Kidney capillary endothelial cell (primary cell): ENCODE measurements at places on chromosomes 2 and 18.
A peak's percentile ranks its signal among the peaks of the same experiment; 100 is the strongest.

GRCh38 chr2:227973241-227973640, 101.8 kb downstream of the DAW1 start:
- no peak for DNase-seq

DNA sequence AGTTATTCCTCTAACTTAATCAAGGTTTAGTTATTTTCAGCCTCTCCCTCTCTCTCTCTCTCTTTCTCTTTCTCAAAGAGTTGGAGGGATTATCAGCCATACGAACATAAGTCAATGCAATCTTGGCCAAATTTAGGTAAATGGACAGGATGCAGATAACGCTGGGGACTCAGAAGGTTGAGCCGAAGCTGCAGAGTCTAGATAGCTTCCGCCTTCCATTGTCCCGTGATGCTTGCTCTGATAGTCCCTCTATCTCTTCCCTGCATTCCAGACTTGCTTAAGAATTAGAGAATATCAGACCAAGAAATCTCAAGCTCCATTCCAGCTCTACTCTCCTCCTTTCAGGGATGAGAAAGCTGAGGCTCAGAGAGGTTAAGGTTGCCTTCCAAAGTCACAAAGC, 502.8 kb upstream of the TNP1 start:
- DNase-seq = no peak

- DNase-seq = no peak
Observed at GRCh38 chr2:28558158-28558820, 62.4 kb downstream of the PLB1 start.

DNA sequence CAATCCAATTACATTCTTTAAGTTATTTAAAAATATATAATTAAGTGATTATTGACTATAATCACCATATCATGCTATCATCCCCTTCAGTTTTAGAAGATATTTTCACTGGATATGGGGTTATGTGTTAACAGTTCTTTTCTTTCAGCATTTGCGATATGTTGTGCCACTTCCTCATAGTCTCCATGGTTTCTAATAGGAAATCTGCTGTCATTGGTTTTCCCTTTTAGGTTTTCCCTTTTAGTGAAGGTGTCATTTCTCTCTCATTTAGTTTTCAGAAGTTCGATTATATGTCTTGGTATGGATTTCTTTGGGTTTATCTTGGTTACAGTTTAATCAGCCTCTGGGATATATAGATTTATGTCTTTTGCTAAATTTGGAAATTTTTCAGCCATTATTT, 34.8 kb upstream of the EPG5 start:
- DNase-seq = no peak

GRCh38 chr2:143745060-143745459, 615.8 kb downstream of the ARHGAP15 start:
- no peak for DNase-seq

DNA sequence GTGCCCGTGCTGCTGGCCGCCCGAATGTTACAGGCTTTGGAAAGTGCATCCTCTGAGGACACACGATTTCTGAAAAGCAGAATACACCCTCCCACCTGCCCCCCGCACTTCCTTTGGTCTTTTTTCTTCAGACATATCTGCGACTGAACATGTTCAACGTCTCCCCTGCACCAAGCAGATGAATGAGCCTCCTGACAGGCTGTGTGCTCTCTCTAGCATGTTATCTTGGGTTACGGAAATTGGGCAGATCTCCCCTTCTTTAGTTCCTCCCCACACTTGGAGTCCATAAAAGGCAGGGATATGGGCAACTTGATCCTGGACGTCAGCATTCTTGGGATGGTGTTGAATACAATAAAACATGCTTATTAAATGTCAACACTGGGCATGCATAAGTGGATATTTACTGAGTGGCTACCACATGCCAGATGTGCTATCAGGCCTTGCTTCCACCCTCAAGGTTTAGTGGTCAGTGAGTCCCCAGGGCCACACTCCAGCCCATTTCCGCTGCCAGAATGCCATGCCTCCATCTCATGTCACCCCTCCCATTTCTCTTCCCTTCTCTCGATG, 130.4 kb downstream of the TRIM43 start:
- no peak for DNase-seq

DNA sequence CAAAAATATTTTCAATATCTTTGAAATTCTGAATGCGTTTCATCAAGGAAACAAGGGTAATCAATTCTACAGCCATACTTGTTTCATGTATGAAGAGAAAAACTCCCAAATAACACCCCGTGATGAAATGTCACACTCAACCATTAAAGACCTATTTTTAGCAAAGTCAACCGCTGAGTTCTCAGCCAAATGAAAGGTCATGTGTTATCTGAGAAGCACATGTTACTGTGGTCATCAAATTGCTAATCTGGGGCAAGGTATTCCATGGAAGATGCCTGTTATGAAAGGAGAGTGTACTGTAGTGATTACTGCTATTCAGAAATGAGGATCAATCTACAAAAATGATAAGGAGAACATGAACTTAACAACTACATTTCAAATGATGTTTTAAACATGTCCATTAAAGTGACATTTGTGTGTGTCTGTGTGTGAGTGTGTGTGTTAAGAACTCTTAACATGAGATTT, 126.7 kb downstream of the BCL2 start:
- DNase-seq = no peak

DNA sequence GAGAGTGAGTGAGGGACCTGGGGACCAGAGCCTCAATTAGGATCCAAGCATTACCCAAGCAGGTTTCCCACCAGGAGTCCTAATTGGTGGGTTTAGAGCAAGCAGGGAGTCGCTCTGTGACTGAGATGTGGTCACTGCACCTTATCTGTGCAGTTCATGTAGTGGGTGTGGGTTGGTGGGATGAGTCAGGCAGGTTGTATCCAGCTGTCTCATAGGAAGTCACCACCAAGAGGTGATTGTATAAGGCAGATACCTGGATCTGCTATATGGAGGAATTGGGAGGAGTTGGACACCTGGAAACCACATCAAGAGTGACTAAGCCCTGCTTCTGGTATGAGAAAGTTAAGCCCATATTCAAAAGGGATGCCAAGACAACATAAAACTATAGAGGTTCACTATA, 106.8 kb downstream of the ARHGAP28 start:
- no peak for DNase-seq

DNA sequence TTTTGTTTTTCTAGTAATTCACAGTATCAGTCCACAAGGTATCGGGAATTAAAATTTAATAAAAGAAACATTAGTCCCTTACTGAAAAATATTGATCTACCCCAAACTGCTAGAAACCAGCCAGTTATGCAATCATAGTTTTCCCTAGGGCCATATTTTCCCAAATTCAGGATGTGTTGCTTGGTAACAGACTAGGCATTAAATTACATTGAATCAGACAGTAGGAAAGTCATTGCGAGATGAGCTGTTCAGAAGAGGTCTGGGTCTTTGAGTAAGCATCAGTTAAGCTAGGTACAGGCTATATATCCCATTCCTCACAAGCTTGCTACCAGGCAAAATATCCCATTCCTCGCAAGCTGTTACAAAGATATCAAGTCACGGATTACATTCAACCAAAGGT, 123.0 kb upstream of the CCDC150 start:
- no peak for DNase-seq

- no peak for DNase-seq
Observed at GRCh38 chr2:31413862-31414550, 536 bp downstream of the XDH start.

- no peak for DNase-seq
Observed at GRCh38 chr2:50116096-50117010, 915.6 kb downstream of the NRXN1 start.

GRCh38 chr18:52422985-52423601, 83.1 kb downstream of the DCC start:
- DNase-seq = no peak

- no peak for DNase-seq
Observed at GRCh38 chr2:176072292-176072669, 11.5 kb downstream of the EVX2 start.

DNA sequence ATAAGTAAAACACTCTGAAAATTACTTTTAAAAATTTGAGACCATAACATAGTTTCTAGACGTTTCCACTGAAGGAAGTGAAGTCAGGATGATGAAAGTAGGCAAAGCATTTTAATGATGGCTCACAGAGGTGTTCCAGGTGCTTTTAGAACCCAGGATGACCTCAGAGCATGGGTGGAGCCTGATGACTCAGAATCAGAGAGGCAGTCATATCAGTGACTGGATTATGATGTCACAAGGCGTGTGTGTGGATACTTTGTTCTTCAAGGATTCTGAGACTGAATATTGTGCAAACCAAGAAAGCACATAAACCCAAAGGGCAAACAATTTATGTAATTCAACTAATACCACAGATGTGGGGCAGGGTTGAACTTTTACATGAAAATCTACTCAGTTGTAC, 208.0 kb upstream of the FBXO11 start:
- DNase-seq = no peak

- DNase-seq = no peak
Observed at GRCh38 chr2:65615602-65616001, 183.2 kb upstream of the SPRED2 start.

GRCh38 chr18:34709750-34710441, at the start of gene DTNA:
Gene DTNA, plus strand, starts transcription at chr18:34710298. Its CDS starts 45,679 bp downstream, at chr18:34755977.
- peak; percentile 68 for DNase-seq

DNA sequence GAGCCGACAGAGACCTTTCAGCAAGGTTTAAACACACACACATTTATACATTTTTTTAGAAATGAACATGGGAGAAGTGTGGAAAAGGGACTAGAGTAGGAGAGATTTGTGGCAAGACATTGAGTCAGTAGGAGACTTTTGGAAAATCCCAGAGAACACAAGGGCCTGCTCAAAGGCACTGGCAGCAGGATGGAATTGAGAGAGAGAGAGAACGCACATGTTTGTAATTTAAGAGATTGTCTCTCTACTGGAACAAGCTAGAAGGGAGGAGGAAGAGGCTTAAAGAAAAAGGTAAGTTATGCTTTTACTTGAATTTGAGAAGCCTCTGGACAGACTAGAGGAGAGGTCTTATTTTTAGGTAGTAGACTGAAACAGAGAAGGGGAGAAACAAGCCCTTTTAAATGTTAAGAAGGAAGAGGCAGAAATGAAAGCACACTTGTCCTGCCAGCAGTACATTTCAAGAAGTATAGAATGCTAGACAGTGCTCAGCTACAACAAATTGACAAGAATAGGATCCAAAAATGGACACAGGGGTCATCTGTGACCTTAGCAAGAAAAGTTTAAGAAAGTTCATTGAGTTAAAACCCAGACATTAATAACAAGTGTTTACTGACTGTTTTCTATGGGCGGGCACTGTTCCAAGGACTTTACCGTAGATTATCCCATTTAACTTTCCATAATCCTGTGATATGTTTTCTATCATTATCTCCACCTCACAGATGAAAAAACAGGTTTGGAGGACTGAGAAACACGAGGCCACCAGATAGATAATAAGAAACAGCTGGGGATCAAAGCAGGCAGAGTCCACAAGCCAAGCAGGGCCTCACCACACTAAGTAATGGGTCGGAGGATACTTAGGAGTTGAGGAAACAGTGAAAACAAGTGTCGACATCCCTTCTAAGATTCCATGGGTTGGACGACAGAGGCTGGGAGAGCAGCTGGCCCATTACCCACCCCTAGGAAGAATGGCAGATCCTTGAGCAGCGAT, 306.5 kb upstream of the NRP2 start:
- DNase-seq = no peak

DNA sequence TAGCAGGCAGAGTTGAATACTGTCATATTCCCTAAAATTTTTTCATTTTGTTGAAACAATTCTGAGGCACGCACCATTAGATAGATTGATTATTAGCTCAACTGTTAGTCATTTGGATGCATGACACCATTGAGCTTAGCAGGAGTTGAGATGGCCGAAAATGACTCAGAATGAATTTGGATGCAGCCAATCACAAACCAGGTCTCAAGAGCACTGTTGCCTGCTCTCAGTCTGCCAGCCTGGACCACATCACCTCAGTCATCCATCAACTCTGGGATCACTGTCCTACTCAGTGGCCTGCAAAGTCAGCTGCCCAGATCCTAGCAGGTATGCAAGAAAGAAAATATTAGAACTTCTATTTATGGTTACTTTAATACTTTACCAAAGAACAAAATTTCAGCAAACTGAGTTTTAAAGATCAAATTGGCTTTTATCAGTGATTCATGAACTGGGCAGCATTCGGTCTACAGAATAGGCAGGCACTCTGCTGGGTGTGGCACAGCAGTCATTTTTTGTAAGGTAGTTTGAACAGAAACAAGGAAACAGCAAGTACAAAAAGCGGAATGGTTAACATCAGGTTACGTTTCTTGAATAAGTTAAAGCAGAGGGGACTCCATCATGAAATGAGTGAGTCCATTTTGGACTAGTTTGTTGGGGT, 152.7 kb upstream of the ARHGAP28 start:
- no peak for DNase-seq

- DNase-seq = no peak
Observed at GRCh38 chr2:155054712-155055111, 356.2 kb downstream of the KCNJ3 start.

GRCh38 chr2:69305712-69306392, 81.2 kb downstream of the GFPT1 start:
- no peak for DNase-seq

DNA sequence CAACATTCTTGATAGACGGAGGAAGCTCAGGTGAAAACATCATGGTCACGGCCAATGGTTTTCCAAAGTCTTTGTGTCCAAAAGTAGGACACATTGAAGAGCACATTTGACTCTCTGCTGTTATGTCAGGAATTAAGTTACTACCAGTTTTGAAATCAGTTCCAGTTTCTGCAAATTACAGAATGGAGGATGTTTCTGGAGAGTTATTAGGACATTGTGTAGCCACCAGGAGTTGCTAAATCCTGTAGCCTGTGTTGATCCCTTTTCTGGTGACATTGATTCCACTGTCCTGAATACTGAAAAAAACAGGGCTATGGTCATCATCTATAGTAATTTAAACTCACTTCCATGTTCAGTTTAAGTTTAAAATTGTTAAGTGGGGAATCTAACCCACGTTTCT, 15.3 kb downstream of the UPP2 start:
- DNase-seq = no peak

- DNase-seq = no peak
Observed at GRCh38 chr2:217099561-217099960, 239.7 kb upstream of the TNP1 start.

DNA sequence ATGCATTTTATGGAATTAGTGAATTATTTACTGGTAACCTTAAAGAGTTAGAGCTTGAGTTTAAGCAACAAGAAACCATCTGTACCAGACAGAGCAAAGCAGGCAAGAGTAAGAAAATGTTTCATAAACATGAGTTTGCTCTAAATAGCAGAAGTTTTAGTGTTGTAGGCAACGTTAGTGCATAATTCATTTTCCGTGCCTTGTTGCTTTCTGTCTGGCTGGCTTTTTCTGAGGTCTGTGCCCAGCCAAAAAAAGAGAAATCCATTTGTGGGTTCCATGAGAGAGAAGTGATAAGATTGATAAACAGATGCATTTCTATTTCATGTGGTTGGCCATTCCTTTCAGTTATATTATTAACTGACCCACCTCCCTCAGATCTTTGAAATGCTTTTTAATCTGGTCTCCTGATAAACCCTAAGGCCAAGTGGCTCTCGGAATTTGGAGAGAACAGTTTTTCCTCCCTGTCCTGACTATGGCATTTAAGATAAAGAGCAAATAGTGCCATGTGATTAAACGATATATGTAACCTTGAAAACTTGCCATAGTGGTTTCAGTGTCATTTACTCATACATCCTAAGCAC, 139.5 kb upstream of the LMAN1 start:
- DNase-seq = no peak

- DNase-seq = no peak
Observed at GRCh38 chr2:182594286-182594685, 121.8 kb upstream of the DNAJC10 start.

GRCh38 chr2:181776336-181776735, 96.0 kb upstream of the NEUROD1 start:
- DNase-seq = no peak

- DNase-seq = no peak
Observed at GRCh38 chr2:18925296-18925695, 335.9 kb upstream of the NT5C1B start.
